ENCODE measurements at places on chromosomes 12 and 14.

GRCh38 chr12:102765736-102766135 is 151.3 kb downstream of the PAH start:
- DNase-seq, result no peak

GRCh38 chr12:113086249-113087164 is 30.0 kb downstream of the DTX1 start:
- DNase-seq, result no peak

DNA sequence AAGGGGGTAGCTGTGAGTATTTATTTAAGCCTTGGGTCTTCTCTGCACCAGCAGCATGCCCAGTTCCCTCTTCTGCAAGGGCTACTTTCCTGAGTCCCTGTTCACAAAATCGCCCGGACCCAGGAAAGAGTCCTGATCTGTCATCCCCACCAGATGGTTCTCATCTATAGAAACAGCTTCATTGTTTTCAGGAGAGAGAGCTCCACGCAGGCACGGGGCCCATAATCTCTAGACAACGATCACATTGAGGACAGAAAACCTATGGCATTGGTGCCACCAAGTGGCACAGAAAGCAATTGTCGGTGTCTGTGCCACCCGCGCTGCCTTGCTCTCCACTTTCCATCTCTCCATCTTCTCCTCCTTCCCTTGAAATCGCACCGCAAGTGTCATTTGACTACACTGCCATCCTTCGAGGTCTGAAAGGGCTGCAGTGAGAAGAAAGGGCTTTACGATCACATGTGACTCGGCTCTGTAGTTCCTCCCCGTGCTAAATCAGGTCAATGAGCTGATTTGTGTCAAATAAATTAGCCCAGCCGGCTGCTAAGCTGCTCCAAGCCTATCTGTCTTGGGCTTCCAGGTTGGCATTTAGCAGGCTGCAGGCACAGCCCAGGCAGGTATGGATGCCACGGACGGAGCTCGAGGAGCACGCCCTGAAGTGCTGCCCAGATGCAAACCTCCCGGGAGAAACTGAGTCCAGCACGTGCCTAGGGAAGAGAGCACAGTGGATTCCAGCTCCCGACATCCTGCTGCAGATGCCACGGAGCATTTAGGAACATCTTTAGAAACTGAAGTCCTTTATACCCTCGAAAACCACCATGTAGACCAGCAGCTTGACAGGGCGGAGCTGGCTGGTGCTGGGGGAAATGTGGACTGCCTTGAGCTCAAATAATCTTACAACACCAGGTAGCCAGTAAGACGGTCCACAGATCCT is 28.8 kb downstream of the SPRING1 start:
- DNase-seq, result no peak

GRCh38 chr12:43332977-43333640 is 218.9 kb downstream of the ADAMTS20 start:
- no peak for DNase-seq

GRCh38 chr12:94671917-94672316 is 21.6 kb upstream of the TMCC3 start:
- DNase-seq, result no peak

GRCh38 chr12:48192861-48193260 is 9.4 kb downstream of the CCDC184 start:
- no peak for DNase-seq

GRCh38 chr14:60756847-60757246 is 22.3 kb downstream of the MNAT1 start:
- DNase-seq, result no peak

DNA sequence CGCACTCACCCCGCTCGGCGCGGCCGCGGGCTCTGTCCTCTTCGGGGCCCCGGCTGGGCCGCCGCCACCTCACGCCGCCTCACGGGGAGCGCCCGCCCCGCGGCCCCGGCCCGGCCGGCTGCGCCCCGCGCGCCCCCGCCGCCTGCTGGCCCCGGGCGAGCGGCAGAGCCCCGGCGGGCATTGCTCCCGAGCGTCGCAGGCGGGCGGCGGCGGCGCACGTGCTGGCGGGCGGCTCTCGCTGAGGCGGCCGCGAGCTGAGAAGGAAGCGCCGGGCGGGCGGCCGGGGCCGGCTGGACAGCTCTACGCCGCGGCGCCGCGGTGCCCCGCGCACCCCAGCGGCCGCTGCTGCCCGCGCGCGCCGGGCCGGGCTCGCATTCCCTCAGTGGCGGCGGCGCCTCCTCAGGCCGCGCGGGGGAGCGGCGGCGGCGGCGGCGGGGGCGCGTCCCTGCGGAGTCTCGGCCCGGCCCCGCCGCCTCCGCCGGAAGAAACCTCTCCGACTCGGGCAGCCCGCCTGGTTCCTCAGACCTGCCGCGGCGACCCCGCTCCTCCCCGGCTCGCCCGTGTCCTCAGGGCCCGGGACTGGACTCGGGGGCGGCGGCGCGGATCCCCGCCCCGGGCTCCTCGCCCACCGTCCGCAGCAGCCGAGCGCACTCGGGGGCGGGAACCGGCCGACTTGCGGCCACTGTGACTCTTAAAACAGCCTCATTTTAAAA is at the start of gene PITPNM2:
PITPNM2 (minus strand) TSS at position 347 of the 713 bp plus-strand sequence. CDS start 116,500 bp downstream, outside the sequence.
- no peak for DNase-seq

DNA sequence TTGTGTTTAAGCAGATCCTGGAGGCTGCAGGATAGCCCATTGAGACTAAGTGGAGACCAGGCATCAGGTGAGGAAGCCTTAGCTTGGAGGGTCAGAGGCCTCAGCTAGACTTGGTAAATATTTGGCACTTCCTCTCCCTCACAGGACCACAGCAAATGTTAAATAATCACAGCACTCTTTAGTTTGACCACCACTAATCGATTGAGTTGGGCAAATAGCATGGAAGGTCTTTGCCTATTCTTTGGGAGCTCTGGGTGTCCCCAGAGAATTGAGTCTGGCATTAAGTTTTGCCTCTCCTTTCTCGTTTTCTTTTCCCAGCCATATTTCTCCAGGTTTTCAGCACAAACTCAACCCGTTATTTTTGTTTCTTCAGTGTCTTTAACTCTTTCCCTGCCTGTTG is 61.4 kb downstream of the ETV6 start:
- no peak for DNase-seq
